Stimulated activated CD8-positive, alpha-beta memory T cell treated with anti-CD3 and anti-CD28 coated beads, Interleukin-7, amount 100 ng/mL, for 1 hour (primary cell): ENCODE measurements at places on chromosomes 4 and X.

DNA sequence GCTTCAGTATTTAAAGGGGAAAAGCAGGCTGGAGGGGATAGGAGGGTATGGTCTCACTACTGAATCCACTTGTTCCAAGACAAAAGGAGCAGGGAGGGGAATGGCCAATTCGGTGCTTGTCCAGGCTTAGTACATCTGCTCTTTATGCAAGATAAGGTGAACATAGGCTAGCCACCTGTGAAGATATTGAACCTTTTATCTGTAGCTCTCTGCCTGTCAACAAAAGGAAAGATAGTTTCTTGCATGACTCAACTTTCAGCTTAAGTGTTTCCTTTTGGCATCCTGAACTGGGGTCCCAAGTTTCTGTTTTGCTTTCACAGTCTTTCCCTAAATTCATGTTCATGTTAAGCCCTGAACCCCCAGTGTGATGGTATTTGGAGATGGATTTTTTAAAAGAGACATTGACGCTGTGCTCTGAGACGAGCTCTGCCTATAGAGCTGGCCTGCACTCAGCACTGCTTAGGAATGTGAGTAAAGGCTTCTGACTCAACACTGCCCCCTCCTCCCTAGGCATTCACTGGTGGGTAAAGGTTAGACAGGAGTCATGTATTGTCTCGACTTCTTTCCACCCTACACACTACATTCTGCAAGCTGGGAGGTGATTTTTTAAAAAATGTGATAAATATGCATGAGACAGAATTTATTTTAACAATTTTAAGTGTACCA lies 28.2 kb downstream of the FAM149A start:
- DNase-seq = no peak

DNA sequence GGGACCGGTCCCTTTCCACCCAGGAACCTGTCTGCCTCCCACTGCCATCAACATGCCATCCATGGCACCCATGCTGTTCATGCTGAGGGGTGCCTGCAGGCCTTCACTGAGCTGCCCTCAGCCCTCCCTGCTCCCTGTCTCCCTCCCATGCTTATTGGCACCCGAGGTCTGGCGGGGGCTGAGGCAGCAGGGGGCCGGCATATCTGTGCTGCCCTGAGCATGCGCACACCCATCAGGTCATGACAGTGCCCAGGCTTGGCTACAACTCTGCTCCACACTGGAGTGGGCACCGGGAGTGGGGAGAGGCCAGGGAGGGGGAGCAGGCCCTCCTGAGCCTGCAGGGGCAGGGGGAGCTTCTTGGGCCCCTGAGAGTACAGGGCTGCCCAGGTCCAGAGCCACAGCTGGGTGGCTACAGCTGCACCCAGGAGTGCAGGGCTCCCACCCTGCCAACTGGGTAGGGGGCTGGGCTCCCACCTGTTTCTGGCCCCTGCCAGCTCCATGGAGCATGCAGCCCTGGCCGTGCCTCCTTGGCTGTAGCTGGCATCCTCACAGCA lies 395.8 kb upstream of the DMD start:
- DNase-seq = no peak

DNA sequence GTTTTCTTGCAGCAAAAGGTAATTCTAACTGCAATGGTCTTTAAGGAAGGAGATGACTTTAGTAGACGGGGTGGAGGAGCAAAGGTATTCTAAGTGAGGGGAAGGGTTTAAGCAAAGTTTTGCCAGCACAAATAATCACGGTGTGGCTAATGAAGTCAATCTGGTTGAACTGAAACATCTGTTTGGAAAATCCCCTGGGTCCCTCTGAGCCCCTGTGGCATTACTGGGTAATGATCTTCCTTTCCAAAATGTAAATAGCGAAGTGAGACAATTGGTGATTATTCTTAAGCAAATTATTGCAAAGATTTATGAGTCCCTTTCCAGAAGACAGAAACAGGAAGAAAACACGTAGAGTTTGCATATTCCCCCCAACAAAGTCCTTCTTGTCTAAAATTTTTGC lies 47.2 kb downstream of the FGFBP1 start:
- DNase-seq = no peak

- no peak for DNase-seq
Observed at GRCh38 chr4:99859618-99860017, 34.6 kb downstream of the LAMTOR3 start.

- DNase-seq = no peak
Observed at GRCh38 chr4:63790377-63790776, 618.9 kb downstream of the TECRL start.

DNA sequence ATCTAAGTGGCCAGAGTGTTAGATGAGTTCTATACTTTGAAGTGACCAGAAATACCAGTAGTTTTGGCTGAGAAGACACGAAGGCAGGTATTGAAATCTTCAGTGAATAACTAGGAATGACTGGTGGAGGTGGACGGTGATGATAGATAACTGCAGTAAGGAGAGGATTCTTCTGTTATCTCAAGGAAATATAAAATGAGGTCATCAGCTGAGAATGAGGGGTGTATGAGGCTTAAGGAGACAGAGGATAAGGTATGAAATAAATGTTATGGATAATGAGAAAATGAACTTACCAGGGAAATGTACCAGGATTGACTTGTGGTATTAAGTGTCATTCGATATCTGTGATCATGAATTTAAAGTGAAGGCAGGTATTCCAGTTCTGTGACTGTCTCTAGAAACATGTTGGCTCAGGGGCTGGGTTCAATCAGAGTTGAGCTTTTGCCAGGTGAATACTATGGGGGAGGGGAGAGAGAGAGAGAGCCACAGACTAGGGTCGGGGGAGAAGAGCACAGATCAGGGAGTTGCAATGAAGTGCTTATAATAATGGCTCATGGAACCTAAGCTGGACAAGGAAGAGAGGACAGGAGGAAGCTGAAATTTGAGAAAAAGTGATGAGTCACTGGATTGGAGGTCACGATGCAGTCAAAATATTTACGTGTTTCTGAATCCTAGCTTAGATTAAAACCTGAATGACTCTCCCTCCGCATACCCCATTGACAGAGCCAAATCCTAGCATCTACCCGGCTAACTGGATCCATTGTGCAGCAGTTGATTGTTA lies 37.5 kb upstream of the BRS3 start:
- DNase-seq = no peak

GRCh38 chr4:176927664-176928063 lies 134.9 kb upstream of the VEGFC start:
- no peak for DNase-seq

GRCh38 chrX:13742397-13743176 lies 8.0 kb downstream of the OFD1 start:
- no peak for DNase-seq

DNA sequence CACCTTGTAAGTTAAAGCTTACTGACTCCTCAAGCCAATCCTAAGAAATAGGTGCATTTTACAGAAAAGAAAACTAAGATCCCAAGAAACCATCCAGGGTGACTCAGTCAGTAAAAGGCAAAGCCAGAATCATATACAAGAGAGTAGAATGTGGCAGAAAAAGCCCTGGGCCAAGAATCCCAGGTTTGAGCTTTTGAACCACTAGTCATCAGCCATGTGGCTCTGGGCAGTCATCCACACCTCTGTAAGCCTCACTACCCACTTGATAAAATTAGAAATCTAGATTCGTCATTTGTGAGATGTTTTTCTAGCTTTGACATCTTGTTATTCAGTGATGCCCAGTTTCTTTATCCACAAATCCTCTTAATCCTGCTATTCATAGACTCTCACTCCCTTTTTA lies 122.2 kb upstream of the PDE5A start:
- no peak for DNase-seq

DNA sequence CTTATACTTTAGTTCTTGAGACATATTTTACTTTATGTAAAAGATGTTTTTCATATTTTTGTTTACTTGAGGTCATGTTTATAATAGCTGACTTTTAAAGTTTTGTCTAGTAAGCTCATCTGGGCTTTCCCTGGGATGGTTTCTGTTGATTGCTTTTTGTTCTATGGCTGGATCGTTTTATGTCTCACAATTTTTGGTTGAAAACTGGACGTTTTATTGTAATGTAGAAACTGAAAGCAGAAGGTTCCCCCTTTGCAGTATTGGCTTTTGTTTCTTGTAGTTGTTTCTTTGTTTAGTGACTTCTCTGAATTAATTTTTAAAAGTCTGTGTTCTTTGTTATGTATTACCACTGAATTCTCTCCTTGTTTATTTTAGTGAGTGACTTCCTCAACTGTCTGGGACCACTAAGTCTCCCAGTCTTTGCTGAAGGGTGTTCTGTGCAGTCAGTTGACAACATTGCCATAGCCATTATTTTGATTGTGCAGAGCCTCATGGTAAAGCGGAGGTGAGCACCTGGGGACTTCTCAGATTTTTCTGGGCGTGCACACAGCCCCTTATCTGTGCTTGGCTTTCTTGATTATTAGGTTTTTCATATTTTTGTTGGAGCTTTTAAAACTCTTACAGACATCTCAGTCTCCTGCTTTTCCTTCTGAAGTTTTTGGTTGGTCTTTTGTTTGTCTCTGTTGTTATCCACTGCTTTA lies 31.0 kb downstream of the KDM6A start:
- no peak for DNase-seq

DNA sequence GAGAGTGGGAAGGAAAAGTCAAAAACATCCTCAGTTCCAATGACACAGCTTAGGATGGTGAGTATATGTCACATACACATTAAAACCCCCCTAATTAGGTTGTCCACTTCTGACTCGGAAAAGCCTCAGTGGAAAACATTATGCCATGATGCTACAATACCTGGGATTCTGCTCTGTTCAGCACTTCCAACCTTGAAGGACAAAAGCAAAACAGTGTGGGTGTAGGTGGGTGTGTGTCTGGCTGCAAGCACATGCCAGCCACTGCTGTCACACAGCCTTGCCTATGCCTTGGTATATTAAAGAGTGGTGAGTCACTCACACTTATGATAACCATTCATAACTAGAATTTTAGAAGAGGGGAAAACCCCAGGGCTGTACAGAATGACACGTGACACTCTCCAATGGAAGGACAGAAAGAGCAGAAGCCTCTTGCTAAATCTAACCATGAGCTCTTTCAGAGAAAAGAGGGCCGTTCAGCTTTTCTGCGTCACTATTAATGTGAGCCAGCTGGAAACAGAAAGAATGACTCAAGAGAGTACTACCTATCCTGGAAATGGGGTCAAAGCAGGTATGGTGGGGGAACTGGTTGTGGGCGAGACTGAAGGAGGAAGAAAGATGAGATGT lies 159.6 kb downstream of the TET2 start:
- DNase-seq = no peak

- no peak for DNase-seq
Observed at GRCh38 chrX:56802428-56802827, 73.4 kb downstream of the NBDY start.

GRCh38 chr4:169270810-169271691 lies at the start of gene SH3RF1:
TSS of gene SH3RF1 (minus strand) at chr4:169270956. CDS start at chr4:169269212, 1,744 bp downstream.
- no peak for DNase-seq

DNA sequence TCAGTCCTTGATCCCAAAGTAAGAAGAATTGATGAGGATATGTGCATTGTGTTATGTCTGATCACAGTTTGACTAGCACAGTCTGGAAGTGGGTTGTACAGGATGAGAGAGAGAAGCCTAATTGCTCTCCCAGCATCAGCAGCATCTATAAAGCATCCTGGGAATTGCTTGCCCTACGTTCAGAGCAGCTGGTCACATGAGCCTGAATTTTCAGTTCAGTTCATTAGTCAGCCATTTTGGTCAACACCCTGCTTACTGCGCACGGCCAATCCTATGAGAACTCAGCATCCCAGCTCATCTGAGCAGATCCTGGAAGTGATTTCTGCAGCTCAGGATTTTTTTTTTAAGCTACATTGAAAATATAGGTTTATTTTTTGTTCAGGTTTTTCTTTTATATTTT lies at the start of gene RUFY3:
Gene RUFY3 (plus strand): TSS at position 218 of the 400 bp plus-strand sequence. CDS start 610 bp downstream, outside the sequence.
- no peak for DNase-seq

- DNase-seq = no peak
Observed at GRCh38 chr4:4666693-4667621, 125.1 kb upstream of the STX18 start.

- DNase-seq = no peak
Observed at GRCh38 chrX:103431316-103431715, 55.0 kb downstream of the BEX3 start.

- no peak for DNase-seq
Observed at GRCh38 chr4:181853881-181854511, 389.2 kb upstream of the TENM3 start.

DNA sequence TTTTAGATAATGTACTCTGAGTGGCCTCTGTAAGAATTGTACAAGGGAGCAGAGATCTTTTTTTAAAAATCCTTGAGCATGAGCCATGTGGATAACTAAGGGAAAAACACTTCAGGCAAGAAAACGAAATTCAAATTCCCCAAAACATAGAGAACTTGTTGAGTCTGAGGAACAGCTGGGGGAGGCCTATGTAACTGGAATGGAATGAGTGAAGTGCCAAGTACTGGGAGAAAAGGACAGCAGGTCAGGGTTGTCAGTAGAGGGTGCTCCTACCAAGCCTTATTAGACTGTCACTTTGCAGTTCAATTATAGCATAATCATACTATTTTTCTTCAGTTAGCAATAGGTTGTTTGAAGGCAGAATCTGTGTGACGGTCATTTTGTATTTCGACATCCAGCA lies 135.1 kb downstream of the ARHGAP6 start:
- no peak for DNase-seq

DNA sequence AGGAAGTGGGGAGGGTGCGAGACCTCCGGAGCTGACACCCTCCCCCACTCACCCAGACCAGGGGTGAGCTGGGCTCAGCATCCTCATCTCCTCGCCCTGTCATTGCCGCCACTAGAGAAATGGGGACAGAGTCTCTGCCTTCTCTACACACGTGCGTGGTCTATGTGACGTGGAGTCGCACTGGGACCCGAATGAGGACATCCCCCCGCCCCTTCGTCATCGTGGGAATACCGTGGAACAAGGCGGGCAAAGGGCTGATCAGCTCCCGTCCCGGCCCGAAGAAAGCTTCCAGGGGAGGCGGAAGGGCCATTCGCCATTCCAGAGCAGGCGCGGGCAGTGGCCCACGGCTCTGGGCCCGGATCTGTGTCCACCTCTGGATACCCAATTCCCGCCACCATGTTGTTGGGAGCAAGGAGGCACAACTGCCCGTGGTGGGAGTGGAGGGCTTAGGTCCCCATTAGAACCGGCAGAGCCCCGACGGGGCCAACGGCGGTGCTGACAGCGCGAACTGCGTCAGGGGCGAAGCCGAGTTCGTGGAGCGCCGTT lies 12.0 kb downstream of the HMX1 start:
- no peak for DNase-seq

GRCh38 chr4:119897260-119897659 lies 169.4 kb downstream of the MAD2L1 start:
- no peak for DNase-seq

DNA sequence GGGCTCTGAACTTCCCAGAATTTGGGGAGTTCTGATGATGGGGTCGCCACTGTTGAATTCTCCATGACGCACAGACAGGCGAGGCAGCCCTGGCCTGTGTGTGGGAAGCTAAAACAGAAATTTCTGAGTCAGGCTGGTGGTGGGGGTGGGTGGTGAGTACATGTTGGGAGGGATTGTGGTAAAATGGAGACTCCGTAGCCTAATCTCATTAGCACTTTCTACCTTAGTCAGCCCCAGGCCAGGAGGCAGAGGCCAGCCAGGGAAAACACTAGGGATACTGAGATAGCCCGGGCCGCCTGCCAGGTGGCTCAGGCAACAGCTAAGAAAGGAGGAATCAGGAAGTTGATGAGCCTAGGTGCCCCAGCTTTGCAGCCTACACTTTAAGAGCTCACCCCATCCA lies 39.3 kb upstream of the NHSL2 start:
- no peak for DNase-seq

- no peak for DNase-seq
Observed at GRCh38 chr4:37008199-37008598, 236.3 kb upstream of the NWD2 start.
